Stimulated activated CD8-positive, alpha-beta memory T cell treated with anti-CD3 and anti-CD28 coated beads, Interleukin-4, amount 100 ng/mL, for 4 hours (primary cell): ENCODE measurements at places on chromosomes 6 and 20.

GRCh38 chr6:6843777-6844176 is 255.3 kb downstream of the LY86 start:
- DNase-seq, result no peak

DNA sequence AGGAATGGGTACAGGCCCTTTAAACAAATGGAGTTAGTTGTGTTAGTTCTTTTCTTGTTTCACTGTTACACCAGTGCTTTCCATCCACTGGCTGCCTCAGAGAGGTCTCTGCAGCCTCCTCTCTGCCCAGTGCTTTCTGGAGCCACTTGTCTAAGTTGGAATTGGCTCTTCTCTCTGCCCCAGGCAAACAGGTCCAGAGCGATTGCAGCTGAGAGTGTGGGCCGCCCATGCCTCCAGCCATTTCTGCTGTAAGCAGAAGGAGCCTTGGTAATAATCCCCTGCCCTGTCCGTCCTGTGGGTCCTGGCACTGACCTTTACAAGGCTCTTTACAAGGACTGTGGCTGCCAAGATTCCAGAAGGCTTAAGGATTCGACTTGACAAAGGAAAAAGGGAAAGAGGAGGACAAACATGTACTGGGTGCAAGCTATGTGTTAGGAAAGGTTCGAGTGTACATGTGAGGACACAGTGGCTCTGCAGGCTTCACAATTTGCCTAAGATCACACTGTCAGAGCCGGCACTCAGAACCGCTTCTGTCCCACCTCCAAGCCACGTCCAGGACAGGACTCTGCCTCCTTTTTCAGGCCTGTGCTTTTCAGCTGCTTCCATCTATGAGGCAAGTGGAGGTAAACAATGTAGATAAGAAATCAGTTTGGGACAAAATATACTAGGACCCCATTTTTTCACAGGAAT is 88.5 kb downstream of the POPDC3 start:
- no peak for DNase-seq

- DNase-seq, result no peak
These were observed 270.6 kb downstream of the KHDC1L start for GRCh38 chr6:72954716-72955115.

GRCh38 chr20:32474967-32475811 is 109.9 kb downstream of the NOL4L start:
- no peak for DNase-seq

- DNase-seq, result no peak
These were observed 97.8 kb upstream of the PCSK2 start for GRCh38 chr20:17129089-17129488.

- no peak for DNase-seq
These were observed 19.3 kb downstream of the ABCF1 start for GRCh38 chr6:30590509-30590908.

DNA sequence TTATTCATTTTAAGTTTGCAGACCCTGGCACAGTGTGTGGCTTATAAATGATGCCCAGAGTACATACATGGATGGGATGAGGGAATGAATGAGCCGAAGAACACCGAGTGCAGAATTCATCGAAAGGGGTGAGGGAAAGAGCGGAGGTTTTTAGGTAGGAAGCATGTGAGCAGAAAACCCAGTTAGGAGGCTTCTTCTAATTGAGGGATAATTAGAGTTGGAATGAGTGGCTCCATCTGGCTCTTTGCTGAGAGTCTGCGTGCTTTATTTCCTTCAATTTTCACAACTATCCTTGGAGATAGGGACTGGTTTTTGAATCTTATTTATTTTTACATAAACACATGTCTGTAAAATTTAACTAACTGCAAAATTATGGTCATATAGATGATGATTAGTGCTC is 150.7 kb downstream of the DOK5 start:
- DNase-seq, result no peak

GRCh38 chr6:70668499-70668812 is 773 bp downstream of the SMAP1 start:
- no peak for DNase-seq

GRCh38 chr6:75830959-75831885 is 82.2 kb downstream of the MYO6 start:
- no peak for DNase-seq

GRCh38 chr6:122297010-122297409 is 102.4 kb upstream of the HSF2 start:
- no peak for DNase-seq

DNA sequence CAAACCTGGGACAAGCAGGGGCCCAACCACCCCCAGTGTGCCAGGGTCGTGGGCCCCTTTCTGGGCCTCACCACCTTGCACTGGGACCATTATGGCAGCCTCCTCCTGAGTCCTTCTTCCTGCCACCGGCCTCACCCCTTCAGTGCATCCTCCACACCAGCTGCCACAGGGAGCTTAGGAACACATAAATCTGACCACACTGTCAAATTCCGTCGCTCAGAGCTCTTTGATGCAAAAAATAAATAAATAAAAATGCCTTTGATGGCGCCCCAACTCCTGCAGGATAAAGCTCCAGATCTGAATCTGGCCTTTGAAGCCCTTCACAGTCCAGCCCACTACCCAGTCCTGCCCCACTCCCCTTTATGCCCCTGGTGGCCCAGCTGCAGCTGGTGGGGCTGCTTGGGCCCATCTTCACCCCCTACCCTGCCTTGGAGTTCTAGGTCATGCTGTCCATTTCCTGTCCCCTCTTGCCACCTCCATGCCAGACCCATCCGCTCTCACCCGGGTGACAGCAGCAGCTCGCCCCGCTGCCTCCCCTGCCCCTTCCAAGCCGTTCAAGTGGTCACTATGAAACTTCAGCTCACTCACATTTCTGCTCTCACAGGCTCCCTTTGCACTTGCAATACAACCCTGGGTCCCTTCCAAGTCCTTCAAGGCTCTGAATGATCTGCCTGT is 16.0 kb downstream of the MYH7B start:
- no peak for DNase-seq

GRCh38 chr6:155510879-155511278 is 55.2 kb upstream of the NOX3 start:
- no peak for DNase-seq

DNA sequence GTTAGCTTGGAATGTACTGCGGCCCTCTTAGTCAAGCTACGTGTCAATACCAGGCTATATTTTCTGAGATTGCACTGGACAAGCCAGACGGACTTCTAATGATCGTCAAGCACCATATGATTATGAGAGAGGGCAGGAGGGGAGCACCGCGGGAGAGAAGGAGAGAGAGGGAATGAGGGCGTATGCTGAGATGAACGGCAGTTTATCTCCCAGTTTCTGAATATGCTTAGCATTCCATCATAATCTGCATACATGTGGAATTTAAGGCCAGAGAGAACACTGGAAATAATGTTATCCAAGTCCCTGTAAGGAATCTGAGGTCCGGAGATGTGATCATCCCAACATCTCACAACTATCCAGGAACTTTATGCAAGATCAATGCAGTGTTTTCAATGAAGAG is 60.2 kb downstream of the BFSP1 start:
- DNase-seq, result no peak

DNA sequence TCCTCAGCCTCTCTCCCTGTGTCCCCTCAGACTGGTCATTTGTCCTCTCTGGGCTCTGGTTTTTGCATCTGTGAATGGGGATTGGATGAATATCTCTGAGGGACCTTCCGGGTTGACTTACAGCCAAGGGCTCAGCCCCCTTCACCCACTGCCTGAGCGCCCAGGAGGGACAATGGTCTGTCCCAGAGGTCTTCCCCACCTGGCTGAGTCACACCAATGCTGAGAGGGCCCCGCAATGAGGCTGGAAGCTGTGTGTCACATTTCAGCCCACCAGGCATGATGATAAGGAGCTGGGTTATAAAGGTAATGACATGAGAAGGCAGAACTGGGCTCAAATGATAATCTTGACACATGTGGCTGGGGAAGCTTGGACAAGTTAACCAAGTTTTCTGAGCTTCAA is 70.5 kb downstream of the TOX2 start:
- no peak for DNase-seq

DNA sequence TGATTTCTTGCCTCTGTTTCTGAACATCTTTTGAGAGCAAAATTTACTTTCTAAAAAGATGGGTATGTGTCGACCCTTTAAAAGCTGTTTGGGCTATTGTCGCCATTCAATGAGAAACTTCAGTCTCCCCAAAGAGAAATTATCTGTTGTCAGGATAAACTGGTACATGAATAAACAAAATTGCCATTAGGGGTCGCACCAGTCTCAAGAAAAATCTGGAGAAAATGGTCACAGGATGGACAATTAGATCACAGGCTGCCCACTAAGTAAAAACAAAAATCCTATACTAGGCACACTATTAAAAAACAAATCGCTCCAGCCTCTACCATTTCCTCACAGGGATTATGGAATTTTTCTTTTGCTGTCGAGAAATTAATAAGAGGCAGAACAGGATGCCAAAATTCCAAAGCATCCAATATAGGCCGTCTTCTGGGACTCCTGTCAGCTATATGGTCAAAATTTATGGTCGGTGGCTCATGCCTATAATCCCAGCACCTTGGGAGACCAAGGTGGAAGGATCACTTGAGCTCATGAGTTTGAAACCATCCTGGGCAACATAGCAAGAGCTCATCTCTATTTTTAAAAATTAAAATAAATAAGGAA is 5.5 kb upstream of the HLA-E start:
- no peak for DNase-seq

GRCh38 chr20:58627212-58628072 is 23.6 kb upstream of the STX16 start:
- DNase-seq, result no peak

DNA sequence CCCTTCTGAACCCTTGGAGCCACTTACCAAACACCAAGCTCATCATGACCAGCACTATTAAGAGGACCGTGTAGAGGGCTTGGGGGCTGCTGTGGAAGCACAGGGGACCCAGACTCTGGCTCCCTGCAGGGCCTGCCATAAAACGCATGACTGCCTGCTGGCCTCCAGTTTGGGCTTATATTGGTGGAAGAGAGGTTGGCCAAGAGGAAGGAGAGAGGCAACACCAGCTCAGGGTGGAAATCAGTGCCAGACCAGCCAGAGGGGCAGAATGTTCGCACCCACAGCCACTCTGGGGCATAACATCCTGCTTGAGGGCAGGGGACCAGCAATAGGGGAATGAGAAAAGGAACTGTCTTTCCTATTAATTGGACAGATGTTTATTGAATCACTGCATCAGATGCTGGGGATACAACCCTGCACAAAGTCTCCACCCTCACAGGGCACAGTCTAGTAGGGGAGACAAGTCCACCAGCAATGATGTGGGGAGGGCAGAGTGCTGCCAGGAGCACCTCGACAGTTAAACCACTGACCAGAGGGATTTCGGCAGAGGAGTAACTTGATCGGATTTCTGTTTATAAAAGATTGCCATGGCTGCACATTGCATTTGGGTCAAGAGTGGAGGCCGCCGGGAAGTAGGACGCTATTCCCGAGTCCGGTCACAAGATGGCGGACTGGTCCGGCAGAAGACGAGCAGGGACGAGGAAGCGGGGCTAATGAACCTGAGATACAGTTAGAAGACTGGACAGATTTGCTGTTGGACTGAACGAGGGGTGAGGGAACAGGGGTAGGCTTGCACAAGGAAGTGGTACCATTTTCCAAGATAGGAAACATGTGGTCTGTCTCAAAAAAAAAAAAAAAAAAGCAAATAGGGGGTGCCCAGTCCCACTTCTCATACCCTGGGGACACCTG is at the start of gene LY6G5C:
Gene LY6G5C (minus strand): TSS at position 842 of the 909 bp plus-strand sequence. CDS start 694 bp downstream, at position 148.
- no peak for DNase-seq

GRCh38 chr20:49534255-49534712 is 33.7 kb downstream of the PTGIS start:
- peak; percentile 38 for DNase-seq

- no peak for DNase-seq
These were observed 79.1 kb downstream of the RPP40 start for GRCh38 chr6:4924661-4925271.

- DNase-seq, result no peak
These were observed 9.3 kb downstream of the AURKA start for GRCh38 chr20:56382696-56383095.

DNA sequence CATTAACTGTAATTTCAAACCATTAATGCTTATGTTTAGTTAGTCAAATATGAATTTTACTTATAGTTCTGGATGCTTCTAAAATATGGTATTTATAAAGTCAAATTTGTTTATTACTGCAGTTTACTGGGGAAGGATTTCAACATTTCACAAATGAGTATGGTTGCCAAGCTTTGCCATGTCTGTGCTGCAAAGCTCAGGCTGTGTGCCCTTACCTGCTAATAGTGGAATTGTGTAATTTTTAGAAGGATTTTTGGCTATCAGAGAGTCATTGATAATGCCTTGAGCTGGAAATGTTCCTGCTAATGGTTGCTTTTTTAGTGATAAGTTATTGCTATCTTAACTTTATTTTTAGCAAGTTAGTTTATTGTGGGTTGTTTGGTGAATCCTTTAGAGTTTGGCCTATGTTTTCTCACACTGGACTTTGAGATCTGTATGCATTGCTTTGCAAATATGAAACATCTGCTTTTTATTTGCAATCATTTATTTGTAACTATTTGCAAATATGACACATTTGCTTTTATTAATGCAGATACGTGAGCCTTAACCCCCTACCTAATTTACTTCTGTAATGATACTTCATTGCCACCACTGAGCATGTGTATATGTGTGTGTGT is 105.8 kb downstream of the CD109 start:
- DNase-seq, result no peak

DNA sequence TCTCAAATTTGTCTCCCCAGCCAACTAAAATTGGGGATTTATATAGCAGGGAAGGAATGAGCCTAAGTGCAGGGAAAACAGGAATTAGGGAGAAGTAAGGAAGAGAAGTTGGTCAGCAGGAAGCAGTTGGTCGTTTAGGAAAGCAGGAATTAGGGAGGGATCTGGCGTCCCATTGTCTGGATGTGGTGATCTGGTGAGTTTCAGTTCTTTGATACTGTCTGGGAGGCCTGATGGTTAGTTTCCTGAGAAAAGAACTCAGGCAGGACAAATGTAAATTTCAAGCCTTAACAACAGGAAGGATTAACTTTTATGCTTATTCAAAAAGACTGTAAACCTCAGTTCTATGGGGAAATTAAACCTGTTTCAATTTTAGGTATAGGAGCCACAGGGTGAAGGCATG is 116.2 kb upstream of the PRL start:
- DNase-seq, result no peak

DNA sequence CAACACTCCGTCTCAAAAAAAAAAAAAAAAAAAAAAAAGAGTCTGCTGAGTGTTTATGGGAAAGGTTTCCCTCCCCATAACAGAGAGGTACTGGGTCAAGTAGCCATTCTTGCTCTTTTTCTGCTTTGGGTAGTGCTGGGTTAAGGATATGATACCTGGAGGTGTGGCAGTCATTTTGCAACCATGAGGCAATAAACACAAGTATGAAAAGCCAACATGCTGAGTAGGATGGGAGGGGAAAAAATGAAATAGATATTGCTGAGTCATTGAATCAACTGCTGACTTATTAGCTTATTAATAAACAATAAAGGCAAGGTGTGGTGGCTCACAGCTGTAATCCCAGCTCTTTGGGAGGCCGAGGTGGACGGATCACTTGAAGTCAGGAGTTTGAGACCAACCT is 2.3 kb upstream of the TOMM34 start:
- DNase-seq, result no peak

DNA sequence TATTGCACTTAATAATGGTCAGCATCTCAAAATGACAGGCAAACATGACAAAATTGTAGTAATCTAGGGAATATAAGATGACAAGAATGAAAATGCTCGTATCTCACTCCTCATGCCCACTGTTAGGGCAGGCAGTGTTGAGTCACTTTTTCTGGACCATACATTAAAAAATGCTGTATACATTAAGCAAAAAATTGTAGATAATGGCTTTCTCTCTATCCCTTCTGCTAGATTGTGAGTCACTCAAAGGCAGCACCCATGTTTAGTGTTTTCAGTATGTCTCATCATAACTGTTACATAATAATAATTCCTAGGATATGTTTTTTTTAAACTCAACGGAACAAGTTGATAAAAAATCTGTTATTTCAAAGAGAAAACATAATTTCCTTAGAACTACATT is 199.3 kb downstream of the TENT5A start:
- DNase-seq, result no peak

GRCh38 chr20:61731363-61732181 is 334.1 kb downstream of the TAF4 start:
- DNase-seq, result no peak
